IMR-90 (cell line): ENCODE measurements at places on chromosomes 4 and X. TPM values are rescaled to one million over a fixed set of nuclear protein-coding genes. Genes with fewer than 3 reads are reported as not detected.
A peak's percentile ranks its signal among the peaks of the same experiment; 100 is the strongest.

Gene EFHC2
- 0.18 and 0.28 TPM in 2 replicates for total RNA-seq

DNA sequence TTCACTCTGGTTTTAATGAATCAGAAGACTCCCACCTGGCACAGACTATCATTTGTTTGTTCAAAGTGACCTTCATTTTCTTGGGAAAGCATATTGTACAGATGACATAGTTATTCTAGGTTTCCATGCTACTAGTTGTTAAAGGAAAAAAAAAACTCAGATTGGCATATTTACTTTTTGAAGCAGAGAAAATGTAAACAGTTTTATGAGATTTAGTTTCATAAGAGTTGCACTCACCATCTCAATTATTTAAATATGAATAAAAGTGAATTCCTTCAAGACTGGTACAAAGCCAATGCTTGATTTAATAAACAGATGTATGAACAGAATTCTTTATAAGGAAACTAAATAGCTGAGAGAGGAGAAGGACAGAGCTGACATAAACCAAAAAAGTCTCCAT is 280.3 kb upstream of the UGT8 start:
- DNase-seq: peak; percentile 80

DNA sequence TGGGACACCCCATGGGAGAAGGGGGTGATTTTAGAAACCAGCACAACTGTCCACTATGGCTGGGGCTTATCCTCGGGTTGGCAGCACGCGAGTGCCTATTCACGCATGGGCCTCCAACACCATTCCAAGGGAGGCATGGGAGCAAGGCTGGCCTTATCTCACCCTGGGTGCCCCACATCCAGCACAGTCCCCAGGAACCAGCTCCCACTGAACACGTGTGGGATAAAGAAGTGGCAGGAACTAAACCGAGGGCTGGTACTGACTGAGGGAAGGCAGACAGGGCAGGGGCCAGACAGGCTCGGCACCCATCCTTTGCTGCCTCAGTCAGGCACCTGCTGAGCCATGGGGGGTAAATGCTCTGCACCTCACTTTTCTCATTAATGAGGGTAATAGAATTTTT is 43.7 kb upstream of the GPR78 start:
- DNase-seq: no peak

DNA sequence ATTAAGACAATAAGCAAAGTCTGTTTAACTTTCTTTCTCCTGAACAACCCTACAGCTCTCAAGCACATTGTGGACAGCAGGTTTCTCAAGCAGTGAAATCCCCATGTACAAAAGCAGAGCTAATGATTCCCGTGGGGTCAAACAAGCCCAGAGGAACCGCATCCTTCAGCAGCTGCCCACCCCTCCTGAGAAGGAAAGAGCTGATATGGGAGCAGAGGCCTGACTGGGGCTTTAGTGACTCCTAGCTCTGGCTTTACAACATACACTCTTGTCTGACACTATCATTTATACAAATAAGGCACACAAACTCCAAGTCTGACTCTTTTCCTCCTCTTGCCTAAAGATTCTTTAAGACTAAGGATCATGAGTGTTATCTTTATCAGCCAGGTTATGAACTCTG is 32.8 kb downstream of the HDAC8 start:
- DNase-seq: no peak

- peak; percentile 33 for DNase-seq
Observed at GRCh38 chr4:8427761-8428287, 12.7 kb downstream of the ACOX3 start.

Gene IL21
- total RNA-seq: not detected in 2 replicates

- DNase-seq: no peak
Observed at GRCh38 chrX:118225711-118226428, 109.3 kb upstream of the KLHL13 start.

Gene MAN2B2
- 11.9 and 13.4 TPM in 2 replicates for total RNA-seq

- DNase-seq: no peak
Observed at GRCh38 chr4:165663411-165663810, 209.6 kb upstream of the TLL1 start.

DNA sequence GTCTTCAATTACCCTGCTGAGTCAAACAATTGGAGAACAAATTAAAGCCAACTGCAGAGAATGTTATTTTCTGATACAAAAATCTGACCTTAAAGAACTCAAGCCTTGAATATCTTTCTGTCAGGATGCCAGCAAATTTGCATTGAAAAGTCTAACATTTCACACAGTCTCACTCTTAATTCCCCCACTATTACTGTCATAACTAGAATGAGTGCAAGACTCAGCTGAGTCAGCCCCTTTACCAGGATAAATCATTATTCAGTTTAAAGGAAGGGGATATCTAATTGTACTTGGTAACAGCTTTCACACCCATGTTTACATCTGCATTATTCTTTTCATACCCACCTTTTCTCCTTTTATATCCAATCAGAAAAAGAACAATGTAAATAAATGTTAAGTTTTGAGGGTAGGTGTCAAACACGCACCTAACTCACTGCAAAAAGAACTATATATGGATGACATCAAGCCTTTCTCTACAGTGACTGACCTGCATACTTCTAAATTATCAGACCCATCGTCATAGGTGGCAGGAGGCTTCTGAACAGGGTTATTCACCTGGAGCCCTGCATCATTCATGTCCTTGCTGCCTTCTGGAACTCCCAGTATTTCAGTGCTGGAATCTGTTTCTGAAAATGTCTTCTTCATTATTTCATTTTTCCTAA is 117.4 kb downstream of the TMA16 start:
- no peak for DNase-seq

GRCh38 chr4:76703123-76703490 is 194.8 kb downstream of the SOWAHB start:
- no peak for DNase-seq

DNA sequence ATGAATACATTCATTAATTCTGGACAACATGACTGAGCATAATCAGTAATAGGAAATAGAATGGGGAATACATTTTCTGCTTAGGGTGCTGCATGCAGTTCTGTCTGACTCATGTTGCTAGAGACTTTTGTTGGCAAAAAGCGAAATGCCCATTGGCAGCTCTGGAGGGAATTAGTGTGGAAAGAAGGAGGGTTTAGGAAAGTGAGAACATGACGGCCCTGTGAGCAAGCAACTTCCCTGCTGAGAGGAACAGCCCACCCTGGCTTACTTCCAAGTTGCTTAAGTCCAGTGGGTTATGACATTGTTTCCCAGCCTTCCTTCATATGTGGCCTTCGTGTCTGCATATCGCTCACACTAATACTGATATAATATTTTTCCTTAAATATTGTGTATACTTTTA is 13.8 kb downstream of the MAD2L1 start:
- peak; percentile 99 for DNase-seq

DNA sequence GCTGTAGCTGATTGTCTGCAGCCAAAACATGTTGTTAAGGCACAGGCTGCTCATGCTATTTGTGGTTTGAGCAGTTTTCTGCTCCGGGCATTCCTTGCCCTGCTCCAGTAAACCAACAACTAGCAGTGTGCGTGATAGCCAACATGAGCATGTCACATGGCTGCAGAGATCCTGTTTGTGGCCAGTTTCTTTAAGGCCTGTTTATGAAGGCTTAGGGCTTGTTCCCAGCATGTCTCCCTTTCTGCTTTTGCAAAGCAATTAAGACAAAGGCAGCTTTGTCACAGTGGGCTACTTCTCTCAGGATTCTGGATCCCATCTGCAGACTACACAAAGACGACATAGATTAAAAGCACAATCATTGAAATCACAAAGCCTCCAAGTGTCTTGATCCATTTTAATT is 160.5 kb downstream of the ZNF518B start:
- DNase-seq: no peak

GRCh38 chr4:84502955-84503373 is 3.9 kb upstream of the NKX6-1 start:
- no peak for DNase-seq

Gene HPGD
- not detected in 2 replicates for total RNA-seq

Gene MAPK10
- 6.4 and 6.5 TPM in 2 replicates for total RNA-seq

Gene RTL9
- total RNA-seq: 0.56 and 0.90 TPM in 2 replicates

DNA sequence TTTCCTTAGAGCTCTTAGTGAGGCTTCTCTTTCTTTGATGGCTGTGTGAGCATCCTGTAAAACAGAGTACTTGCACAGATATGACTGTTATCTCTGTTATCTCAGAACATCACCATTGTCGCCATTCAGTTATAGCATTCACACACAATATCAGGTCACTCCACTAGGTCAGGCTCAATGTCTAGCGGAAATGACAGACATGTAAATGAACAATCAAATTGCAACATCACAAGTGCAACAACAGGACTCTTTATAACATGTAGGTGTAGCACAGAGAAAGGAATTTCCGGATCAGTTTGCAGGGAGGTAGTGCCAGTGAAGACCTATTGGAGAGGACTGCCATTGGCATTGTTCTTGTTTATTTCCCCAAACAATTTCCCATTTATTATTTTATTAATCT is 43.2 kb upstream of the IGSF1 start:
- DNase-seq: no peak

DNA sequence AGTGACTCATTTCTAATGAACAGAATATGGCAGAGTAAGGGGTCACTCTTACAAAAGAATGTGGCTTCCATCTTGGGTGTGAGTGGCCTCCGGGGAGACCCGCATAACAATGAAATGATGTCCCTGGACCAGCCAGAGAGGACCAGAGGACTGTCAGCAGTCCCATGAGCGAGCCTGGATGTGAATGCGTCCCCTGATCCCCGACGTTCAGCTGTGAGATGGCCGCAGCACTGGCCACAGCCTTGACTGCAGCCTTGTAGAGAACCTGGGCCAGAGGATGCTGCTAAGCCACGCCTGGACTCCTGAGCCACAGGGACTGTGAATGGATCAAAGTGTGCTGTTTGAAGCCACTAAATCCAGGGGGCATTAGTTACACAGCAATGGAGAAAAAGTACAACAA is 53.8 kb downstream of the MTNR1A start:
- DNase-seq: no peak
